Upper lobe of right lung (tissue), 1 donor: ENCODE measurements at places on chromosomes 13 and 19.

- peak; percentile 45 for DNase-seq
These were observed 69.2 kb upstream of the KCTD15 start for GRCh38 chr19:33727331-33727998.

DNA sequence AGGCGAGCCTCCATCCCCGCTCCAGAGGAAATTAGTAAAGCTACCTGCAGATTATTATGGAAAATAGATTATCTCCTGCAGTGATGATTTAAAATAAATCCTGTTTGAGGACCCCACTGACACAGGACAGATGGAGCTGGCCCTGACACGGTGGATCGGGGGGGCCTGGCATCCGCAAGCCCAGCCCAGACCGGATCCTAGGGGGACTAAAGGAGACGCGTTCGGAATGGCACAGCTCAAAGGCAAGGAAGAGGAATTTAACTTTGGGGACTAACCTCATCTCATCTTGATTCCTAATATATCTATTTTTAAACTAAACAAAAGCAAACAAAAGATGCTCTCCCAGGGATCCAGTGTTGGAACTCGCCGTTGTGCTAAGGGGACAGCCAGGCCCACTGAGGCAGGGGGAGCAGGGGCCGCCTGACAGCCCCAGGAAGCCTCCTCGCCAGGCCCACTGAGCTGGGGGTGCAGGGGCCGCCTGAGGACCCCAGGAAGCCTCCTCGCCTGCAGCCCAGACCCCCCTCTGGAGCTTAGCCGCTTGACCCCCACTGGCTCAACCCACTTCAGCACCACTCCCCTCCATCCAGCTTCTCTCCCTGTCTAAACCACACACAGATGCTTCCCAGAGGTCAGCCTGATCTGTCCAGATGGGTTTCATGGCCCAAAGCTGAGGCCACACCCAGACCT is 78.6 kb downstream of the SPACA7 start:
- DNase-seq = no peak

GRCh38 chr13:99012539-99012938 is 34.7 kb upstream of the DOCK9 start:
- no peak for DNase-seq

GRCh38 chr13:64925727-64926126 is 2304.4 kb downstream of the PCDH9 start:
- DNase-seq = no peak

DNA sequence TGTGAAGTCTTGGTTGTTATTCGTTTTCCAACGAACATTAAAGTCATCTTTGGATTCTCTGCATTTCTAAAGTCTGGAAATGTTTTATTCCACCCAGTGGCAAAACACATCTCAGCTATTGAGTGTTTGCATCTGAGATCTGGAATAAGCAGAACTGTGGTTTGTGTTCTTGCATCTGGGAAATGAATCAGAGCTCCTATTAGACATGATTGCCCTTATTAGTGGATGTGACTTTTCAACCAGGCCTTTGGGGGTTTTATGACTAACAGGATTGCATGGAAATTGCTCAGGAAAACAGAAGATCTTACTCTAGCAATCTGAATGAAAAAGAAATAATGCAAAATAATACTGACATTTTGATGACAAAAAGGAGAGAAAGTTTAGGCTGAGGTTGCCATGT is 488.8 kb downstream of the IRS2 start:
- no peak for DNase-seq

DNA sequence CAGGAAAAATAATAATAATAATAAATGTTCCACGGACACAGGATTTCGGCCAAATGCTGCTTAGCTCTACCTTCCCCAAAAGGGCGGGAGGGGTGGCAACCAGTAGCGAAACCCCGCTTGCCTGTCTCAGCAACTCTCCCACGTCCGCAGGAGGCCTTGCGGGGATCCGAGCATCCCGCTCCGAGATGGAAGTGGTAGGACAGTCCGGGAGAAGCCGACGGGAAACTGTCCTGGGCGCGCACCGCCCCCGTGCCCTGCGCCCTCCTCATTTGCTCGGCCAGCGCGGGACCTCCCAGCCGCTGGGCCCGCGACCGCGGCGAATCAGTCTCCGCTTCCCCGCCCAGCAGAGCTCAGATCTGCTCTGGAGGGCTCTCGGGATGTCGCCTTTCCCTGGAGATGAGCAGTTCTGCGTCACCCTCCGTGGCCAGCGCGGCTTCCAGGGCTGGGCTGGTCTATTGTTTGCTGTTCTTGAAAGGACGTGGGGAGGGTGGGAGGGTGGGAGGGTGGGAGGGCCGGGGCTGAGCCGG is 48.9 kb upstream of the PABPC3 start:
- DNase-seq = no peak

GRCh38 chr19:46191972-46192371 is 37.6 kb upstream of the IGFL1 start:
- no peak for DNase-seq

DNA sequence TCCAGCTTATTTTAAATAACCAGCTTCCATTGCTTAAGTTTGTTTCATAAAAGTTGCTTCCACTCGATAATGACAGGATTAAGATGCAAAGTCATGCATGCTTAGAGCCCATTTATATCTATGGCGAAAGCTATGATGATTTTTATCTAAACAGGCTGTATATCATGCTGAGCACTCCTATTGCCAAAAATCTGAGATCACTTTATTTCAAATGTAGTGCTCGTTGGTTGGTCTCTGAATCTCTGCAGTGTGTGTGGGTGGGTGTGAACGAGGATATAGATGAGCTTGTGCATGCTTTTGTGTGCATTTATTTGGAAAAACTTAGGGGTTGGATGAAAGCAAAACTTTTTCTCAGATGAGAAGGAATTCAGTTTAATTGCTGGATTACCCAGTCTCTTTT is 27.0 kb upstream of the ARGLU1 start:
- no peak for DNase-seq

DNA sequence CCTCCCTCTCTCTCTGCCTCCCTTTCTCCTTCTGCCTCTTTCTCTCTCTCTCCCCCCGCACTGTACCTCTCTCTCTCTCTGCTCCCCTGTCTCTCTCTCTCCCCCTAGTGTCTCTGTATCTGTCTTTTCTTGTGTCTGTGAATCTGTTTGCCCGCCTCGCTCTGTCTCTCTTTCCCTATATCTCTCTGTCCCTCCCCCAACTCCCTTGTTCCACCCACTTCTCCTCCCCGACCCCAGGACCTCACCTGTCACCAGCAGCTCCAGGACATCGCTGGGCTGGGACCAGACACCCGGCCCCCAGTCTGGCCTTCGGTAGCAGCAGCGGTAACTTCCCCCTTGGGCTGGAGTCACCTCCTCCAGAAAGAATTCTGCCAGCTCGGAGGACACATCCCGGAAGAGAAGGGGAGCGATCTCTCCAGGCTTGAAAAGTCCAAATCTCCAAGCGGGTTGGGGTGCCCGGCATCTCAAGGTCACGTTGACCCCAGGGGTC is 3.9 kb downstream of the OSCAR start:
- DNase-seq = no peak

- DNase-seq = no peak
These were observed 33.4 kb downstream of the FAAP24 start for GRCh38 chr19:33005440-33005839.

DNA sequence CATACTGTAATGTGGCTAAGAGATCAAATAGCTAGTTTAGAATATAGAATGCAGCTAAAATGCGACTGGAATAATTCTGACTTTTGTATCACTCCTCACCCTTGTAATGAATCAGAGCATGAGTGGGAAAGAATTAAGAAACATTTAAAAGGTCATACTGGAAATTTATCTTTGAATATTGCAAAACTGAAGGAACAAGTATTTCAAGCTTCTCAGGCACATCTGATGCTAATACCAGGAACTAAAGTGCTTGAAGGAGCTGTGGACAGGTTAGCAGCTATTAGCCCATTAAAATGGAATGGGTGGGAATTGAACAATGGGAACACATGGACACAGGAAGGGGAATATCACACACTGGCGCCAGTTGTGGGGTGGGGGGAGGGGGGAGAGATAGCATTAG is 144.2 kb upstream of the ZNF91 start:
- DNase-seq = no peak

- no peak for DNase-seq
These were observed 1375.4 kb downstream of the SLITRK1 start for GRCh38 chr13:82506805-82507414.

DNA sequence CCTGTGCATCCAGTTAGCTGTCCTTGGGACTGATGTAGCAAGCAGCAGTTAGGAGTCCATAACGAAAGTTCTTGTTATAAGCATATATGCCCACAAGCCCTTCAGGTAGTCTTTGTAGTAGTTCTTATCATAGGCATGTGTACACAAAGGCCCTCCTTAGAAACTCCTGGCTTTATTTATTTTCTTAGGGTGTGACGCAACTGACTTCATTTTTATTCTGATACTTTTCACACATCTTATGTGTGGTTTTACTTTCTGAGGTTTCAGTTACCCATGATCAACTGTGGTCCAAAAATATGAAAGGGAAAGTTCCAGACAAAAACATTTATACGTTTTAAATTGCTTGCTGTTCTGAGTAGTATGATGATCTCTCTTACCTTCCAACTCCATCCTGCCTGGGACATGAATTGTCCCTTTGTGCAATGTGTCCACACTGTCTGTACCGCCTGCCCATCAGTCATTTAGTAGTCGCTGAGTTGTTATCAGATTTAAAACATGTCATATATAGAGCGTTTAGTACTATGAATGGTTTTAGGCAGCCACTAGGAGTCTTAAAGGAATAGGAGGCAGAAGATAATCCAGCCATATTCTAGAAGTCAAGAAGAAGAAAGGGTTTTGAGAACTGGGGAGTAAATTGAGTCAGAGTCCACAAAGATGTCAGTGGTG is 19.4 kb downstream of the GPC5 start:
- no peak for DNase-seq

DNA sequence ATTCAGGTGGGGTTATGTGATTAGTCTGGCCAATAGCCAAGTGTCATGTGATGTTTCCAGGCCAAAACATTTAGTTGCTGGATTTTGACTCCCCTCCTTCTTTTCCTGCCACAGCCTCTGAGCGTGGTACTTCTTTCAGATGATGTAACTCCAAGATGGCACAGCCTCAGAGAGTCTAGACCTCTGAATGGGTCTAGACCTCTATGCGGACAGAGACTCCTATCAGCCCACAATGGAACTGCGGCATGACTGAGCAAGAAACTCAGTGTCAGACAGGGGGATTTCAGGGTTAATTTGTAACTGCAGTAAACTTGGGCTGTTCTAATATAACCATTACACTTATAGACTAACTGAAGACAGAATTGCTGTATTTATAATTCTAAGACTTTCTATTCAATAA is 42.6 kb upstream of the ZDHHC20 start:
- DNase-seq = no peak

DNA sequence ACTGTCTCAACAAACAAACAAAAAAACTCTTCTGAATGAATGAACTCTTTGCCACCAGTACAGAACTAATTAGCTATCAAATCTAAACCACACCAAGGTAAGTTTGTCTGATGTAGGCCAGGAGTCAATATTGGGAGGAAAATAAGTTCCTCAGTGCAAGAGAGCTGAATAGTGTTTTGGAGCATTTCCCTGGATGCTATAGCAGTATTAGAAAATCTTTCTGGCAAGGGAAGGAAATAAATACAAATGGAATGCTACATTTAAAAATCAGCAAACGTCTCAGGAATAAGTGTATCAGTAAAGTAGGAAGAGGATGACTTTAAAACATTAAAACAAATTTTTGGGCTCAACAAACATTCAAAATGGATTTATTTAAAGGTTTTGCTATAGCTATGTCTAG is 81.3 kb upstream of the TMTC4 start:
- no peak for DNase-seq

DNA sequence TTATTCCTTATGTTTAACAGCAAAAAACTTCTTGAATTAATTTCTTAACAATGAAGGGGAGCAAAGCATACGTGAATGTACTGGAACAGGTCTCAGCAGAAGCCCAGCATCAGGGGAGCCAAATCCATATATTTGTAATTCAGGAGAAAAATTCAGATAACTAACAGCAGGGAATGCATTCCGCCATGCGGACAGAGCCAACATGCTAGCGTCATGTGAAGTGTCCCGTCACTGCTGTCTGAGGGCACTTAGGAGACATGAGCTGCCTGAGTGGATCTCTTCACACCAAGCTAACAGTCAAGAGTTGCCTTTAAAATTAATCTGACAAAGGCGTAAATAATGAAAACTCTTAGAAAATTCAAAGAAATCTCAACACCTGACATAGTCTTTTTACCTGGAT is 6.4 kb downstream of the AMER2 start:
- no peak for DNase-seq

DNA sequence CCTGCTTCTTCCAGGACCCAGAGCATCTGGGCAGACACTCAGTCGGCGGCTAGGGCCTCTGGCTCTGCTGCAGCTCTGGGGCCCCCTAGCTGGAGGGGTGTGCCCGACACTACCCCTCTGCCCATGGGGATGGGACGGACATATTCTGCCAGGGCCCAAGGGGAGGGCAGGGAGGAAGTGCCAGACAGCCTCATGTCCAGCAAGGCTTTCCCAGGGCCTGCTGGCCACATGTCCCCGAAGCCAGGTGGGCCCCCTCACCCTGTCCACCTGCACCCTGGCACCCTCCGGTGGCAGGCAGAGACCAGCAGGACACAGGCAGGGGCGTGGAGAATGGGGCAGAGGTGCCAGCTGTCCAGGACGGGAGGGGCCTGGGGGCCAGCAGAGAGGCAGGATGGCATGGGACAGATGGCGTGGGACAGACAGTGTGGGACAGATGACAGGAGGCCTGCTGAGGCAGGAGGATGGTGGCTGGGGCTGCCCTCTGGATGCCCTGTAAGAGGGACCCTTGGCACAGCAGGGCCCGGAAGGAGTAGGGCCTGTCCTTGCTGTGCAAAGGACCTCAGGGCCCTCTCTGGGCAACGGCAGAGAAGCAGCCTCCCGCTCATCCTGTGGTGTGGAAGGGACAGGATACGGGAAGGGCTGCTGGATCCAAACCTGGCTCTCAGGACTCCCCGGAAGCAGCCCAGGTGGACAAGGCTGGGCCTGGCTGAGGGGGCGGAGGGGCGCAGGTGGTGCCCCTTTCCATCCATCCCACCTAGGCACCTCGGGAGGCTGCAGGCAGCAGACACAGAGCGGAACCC is 29.1 kb downstream of the CEBPG start:
- peak; percentile 67 for DNase-seq

GRCh38 chr13:54884682-54885081 is 1856.1 kb downstream of the OLFM4 start:
- no peak for DNase-seq

DNA sequence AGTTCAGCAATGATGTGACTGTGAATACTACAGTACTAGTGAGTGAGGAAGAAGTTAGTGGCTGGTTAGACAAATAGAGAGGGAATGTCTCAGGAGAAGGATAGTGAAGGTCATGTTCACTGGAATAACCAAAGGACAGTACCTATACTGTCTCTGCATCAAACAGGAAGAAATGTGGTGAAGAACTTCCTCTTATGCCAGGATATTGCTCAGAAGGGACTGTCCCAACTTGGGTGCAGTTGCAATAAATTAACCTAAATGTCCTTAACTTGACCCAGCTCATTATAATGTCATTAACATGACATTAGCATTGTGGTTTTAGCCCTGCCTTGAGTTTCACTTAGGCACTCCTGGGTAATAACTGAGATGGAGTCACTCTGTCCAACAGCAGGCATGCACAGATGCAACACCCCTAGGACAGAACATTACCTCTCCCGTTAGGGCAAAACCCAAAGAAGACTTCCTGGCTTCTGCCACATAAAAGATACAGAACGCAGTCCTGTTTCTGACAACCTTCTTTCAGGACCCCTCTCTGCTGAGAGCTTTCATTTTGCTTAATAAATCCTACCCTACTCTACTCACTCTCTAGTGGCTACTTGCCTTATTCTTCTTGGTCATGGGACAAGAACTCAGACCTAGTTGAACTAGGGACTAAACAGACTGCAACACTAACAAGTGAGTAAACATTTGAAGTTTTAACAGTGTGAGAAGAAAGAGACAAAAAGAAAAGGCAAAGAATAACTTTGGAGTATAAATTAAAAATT is 1591.6 kb upstream of the MIR17HG start:
- DNase-seq = no peak

GRCh38 chr13:113936166-113936965 is 37.5 kb downstream of the C13orf46 start:
- DNase-seq = peak; percentile 36
